ENCODE measurements at places on chromosomes 5 and 9. TPM values are rescaled to one million over a fixed set of nuclear protein-coding genes. Genes with fewer than 3 reads are reported as not detected.

HARS2 gene
- 22.7 TPM for polyA plus RNA-seq

CCDC180 gene
- 0.64 TPM for polyA plus RNA-seq

ANKRD34B gene
- polyA plus RNA-seq = not detected

GCNT4 gene
- polyA plus RNA-seq = 15.0 TPM

NMUR2 gene
- not detected for polyA plus RNA-seq

BARX1 gene
- not detected for polyA plus RNA-seq

MCTP1 gene
- 0.32 TPM for polyA plus RNA-seq

DMRT2 gene
- polyA plus RNA-seq = not detected

FREM1 gene
- polyA plus RNA-seq = not detected

SQSTM1 gene
- 219 TPM for polyA plus RNA-seq

DNA sequence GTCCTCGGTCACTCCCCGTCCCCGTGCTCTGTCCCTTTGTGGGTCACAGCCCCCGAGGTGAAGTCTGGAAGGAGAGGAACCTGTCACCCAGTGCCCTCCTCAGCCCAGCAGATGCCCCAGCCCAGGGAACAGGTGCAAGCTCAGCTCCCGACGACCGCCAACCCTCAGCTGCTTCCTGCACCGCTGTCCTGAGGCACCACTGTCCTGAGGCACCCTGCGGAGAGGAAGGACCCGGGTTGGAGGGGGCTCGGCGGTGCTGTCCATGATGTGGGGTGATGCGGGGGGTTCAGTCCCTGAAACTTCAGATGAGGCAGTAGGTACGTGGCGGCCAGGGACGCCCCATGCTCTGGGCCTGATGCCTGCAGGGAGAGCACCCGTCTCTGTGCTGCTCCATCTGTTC is 81.4 kb downstream of the COL5A1 start:
- H3K27me3 ChIP-seq = no peaks in the 10 kb centered on the region
- H3K4me3 ChIP-seq = no peak overlapping the region
- H3K27ac ChIP-seq = no peak overlapping the region
- H3K4me1 ChIP-seq = no peaks in the 10 kb centered on the region

- peaks cover 21% of the 10 kb centered on the region for H3K36me3 ChIP-seq
These were observed 33.3 kb downstream of the TDRD7 start for GRCh38 chr9:97445119-97445701.

DNA sequence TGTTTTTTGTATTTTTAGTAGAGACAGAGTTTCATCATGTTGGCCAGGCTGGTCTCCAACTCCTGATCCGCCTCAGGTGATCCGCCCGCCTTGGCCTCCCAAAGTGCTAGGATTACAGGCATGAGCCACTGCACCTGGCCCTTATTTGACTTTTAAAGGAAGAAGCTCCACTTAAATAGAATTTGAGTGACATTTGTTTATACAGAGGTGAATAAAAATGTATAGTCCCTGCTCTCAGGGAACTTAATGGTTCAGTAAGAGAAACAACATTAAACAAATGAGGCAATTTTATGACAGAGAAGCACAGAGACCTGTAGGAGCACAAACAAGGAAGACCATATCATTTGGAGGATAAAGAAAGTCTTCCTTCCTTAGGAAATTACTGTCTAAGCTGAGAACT is 65.7 kb downstream of the C9orf152 start:
- peaks cover 24% of the 10 kb centered on the region for H3K36me3 ChIP-seq
- H3K4me1 ChIP-seq = peaks cover 26% of the 10 kb centered on the region
- DNase-seq = no peak
- no peak overlapping the region for H3K27ac ChIP-seq
- H3K4me3 ChIP-seq = no peak overlapping the region

DNA sequence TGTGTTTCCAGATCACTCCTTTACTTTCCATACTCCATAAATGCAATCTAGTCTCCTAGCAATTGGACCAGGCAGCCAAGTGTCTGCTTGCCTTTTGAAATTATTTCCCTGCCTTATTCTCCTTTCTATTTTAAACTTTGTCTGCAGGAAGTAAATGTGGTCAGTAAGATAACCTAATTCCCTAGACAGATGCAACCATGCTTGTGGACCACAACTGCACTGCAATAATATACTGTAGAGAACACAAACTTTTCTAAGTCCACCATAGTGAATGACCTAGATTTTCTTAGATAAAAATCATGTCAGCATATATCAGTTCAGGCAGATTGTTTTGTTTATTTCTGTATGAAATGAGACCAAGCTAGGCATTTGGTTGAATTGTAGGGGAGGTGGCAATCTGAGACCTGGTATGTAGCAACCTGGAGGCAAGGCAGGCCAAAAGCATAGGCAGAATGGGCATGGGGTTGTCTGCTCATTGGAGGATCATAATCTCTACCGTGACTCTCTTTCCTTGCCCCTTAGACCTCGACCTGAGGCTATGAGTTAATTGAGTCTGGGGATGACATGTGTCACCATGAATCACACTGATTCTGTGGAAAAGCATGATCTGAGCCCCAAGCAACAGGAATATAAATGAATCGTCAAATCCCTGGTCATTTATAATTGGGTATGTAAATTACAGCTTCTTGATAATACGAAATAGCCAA is 20.7 kb downstream of the ACTL7B start:
- H3K4me3 ChIP-seq = no peak overlapping the region
- no peaks in the 10 kb centered on the region for H3K36me3 ChIP-seq
- no peak for DNase-seq
- no peaks in the 10 kb centered on the region for H3K4me1 ChIP-seq

- no peak overlapping the region for H3K4me3 ChIP-seq
- no peaks in the 10 kb centered on the region for H3K4me1 ChIP-seq
- no peaks in the 10 kb centered on the region for H3K36me3 ChIP-seq
- H3K27me3 ChIP-seq = no peaks in the 10 kb centered on the region
- DNase-seq = no peak
These were observed 72.7 kb upstream of the NREP start for GRCh38 chr5:111829701-111830100.

GRCh38 chr9:13113751-13114150 is 165.7 kb downstream of the MPDZ start:
- no peak for DNase-seq
- H3K4me3 ChIP-seq = no peak overlapping the region
- no peaks in the 10 kb centered on the region for H3K36me3 ChIP-seq
- H3K27ac ChIP-seq = no peak overlapping the region
- H3K27me3 ChIP-seq = no peaks in the 10 kb centered on the region

DNA sequence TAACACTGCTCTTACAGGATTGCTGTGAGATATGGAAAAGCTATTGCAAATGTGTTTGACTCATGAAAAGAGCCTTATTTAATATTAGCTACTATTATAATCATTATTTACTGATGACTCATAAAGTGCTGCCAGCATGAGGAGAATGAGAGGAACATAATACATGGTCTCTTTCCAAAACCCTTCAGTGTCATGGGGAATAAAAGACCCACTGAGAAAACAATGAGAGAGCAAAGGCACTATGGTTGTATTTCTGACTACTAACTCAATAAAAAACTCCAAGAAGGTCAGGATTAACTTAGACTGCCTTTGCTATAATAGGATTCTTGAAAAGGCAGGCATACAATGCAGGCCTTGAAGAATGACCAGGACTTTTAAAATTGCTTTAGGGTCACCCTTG is 633.5 kb downstream of the DTWD2 start:
- H3K27ac ChIP-seq = no peak overlapping the region
- no peak for DNase-seq
- H3K36me3 ChIP-seq = no peaks in the 10 kb centered on the region
- H3K4me1 ChIP-seq = no peaks in the 10 kb centered on the region
- H3K4me3 ChIP-seq = no peak overlapping the region

DNA sequence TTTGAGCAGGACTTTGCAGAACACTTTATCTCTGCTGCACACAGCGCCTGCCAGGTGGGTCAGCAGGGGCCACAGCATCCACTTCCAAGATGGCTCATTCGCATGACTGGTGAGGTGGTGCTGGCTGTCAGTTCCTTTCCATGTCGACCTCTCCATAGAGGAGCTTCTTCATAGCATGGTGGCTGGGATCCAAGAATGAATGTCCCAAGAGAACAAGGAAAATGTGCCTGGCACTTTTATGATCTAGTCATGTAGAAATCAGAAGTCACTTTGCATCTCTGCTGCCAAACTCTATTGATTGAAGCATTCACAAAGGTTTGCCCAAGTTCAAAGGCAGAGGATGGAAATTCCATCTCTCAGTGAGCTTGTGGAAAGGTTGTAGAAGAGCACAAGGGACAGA is 85.0 kb downstream of the GALNT10 start:
- DNase-seq = no peak
- H3K36me3 ChIP-seq = peaks cover 3% of the 10 kb centered on the region
- H3K27me3 ChIP-seq = no peaks in the 10 kb centered on the region
- H3K4me3 ChIP-seq = no peak overlapping the region

- no peak overlapping the region for H3K4me3 ChIP-seq
- no peaks in the 10 kb centered on the region for H3K27me3 ChIP-seq
- H3K36me3 ChIP-seq = no peaks in the 10 kb centered on the region
- H3K27ac ChIP-seq = no peak overlapping the region
These were observed 21.5 kb downstream of the CSF2 start for GRCh38 chr5:132095077-132095410.

DNA sequence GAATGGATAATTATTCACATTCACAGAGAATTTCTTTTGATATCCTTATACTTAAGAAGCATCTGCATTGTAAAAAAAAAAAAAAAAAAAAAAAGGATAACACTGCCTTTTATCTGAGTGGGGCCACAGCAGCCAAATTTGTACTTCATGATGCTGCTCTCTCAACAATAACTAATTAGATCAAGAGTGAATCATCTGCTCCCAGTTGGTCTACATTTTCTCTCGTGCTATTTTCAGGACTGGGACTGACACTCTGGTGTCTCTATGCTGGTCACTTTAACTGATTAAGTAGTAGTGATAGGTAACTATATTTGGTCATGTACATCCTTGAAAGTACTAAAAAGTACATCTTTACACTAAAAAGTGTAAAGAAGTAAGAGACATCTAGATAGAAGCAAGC is 90.1 kb downstream of the RFX3 start:
- H3K27me3 ChIP-seq = no peaks in the 10 kb centered on the region
- no peaks in the 10 kb centered on the region for H3K36me3 ChIP-seq
- H3K27ac ChIP-seq = no peak overlapping the region
- H3K4me3 ChIP-seq = no peak overlapping the region
- DNase-seq = no peak

DNA sequence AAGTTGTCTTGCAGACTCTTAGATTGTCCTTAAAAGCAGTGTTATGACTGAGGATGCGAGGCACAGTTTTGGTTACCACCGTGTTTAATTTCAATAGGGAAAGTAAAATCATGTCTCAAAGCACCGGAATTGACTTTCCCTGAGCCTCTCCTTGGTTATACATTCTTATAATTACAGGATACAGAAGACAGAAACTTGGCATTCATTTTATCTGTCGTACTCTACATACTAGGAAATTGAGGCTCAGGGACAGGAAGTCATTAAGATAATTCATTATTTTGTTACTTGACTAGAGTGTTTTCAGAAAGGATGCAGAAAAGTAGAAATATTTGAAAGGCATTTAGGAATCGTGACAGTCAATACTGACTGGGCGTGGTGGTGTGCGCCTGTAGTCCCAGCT is 54.0 kb upstream of the SPATA31D4 start:
- DNase-seq = no peak
- H3K27me3 ChIP-seq = no peaks in the 10 kb centered on the region
- H3K36me3 ChIP-seq = no peaks in the 10 kb centered on the region

GRCh38 chr5:5626412-5626811 is 203.9 kb downstream of the ICE1 start:
- no peaks in the 10 kb centered on the region for H3K36me3 ChIP-seq
- H3K4me3 ChIP-seq = no peak overlapping the region
- H3K27ac ChIP-seq = no peak overlapping the region
- no peaks in the 10 kb centered on the region for H3K4me1 ChIP-seq

GRCh38 chr5:137624786-137625349 is 111.0 kb downstream of the KLHL3 start:
- H3K27ac ChIP-seq = no peak overlapping the region
- no peaks in the 10 kb centered on the region for H3K4me1 ChIP-seq
- H3K4me3 ChIP-seq = no peak overlapping the region
- no peak for DNase-seq

- no peaks in the 10 kb centered on the region for H3K4me1 ChIP-seq
- no peak overlapping the region for H3K27ac ChIP-seq
- H3K27me3 ChIP-seq = no peaks in the 10 kb centered on the region
- no peak overlapping the region for H3K4me3 ChIP-seq
These were observed 111.4 kb downstream of the ZNF462 start for GRCh38 chr9:106974341-106974740.

- H3K4me1 ChIP-seq = peaks cover 4% of the 10 kb centered on the region
- no peak overlapping the region for H3K4me3 ChIP-seq
- no peak overlapping the region for H3K27ac ChIP-seq
- H3K27me3 ChIP-seq = peaks cover 2% of the 10 kb centered on the region
- no peaks in the 10 kb centered on the region for H3K36me3 ChIP-seq
These were observed 128.4 kb upstream of the IER5L start for GRCh38 chr9:129306318-129306973.

DNA sequence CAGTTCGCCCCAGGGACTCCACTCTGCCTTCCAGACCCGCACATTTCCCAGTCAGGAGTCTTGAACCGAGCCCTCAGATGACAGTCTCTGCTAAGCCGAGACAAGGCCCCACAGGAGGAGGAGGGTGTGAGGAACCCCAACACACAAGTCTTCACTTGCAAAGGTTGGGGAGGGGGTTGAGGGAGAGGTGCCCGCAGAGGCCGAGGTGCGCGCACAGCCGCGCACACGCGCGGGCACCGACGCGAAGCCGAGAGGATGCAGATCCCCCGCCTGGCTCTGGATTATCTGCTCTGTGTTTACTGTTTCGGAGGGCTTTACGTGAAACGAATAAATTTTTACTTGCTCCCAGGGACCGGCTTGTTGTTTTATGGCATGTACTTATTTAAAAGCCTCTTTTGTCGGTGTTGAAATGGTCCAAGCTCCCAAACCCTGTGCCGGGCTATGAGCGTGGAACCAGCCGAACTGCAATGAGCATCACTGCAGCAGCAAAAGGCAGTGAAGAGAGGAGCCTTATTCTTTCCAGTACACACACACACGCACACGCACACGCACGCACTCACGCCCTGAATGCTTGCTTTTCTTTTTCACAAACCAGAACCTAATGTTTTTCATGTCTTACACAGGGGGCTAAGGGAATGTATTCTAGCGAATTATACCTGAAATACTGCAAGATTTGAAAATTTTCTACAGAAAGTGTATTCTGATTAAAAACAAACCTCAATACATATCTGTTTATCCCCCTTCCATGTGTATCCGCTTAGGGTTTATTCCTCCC is 297.7 kb downstream of the PARP8 start:
- no peaks in the 10 kb centered on the region for H3K36me3 ChIP-seq
- no peak for DNase-seq

DNA sequence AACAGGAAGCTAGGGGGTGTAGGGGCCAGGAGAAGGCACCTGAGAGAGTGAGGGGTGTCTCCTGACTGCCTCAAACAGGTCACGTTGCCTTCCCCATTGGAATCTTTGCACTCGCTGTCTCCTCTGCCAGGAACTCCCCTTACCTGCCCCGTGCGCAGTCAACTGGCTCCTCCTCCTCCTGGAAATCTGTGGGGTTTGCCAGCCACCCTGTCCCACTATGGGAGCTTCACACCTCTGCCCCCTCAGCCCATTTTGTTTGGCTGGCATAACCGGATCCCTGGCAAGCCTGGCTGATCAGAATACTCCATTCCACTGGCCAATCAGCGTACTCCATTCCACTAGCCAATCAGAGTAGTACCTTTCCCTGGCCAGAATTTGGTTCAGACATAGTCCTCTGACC is 10.4 kb upstream of the SLC34A1 start:
- H3K27me3 ChIP-seq = no peaks in the 10 kb centered on the region
- peaks cover 58% of the 10 kb centered on the region for H3K4me1 ChIP-seq
- peaks cover 19% of the 10 kb centered on the region for H3K36me3 ChIP-seq
- peak overlapping the region; percentile 69 for H3K27ac ChIP-seq
- DNase-seq = no peak
